Tongue (tissue), 3 donors: ENCODE measurements at places on chromosomes 1 and 21.

DNA sequence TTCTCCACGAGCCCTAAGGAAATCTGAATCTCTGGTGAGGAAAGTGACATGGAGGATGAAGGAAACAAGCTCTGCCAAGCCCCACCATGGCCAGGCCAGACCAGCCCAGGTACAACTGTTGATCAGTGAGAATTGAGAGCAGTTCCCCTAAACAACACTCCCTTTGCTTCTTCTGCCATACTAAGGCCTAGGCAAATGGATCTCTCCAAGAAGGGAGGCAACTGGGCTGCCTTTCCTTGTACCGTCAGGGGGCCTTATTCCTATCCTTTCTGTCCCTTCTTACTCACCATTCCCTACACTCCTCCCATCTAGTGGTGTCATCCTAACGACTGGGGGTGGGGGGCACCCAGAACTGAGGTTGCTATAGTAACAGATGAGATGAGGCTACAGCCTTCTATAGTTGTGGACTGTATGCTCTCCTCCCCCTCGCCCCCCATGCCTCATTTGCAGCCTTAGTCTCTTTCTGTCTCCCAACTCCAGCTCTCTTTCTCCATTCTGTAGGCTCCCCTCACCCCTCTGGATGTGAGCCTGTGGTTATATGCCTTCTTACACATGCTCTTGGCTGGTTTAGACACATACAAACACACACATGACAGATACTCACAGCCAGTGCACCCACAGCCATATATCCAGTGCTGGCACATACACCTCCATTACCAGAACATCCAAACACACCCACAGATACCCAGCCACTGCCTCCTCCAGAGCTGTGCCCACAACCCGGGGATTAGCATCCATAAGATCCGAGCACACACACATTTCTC is 3.6 kb downstream of the PEA15 start:
- no peak for DNase-seq

DNA sequence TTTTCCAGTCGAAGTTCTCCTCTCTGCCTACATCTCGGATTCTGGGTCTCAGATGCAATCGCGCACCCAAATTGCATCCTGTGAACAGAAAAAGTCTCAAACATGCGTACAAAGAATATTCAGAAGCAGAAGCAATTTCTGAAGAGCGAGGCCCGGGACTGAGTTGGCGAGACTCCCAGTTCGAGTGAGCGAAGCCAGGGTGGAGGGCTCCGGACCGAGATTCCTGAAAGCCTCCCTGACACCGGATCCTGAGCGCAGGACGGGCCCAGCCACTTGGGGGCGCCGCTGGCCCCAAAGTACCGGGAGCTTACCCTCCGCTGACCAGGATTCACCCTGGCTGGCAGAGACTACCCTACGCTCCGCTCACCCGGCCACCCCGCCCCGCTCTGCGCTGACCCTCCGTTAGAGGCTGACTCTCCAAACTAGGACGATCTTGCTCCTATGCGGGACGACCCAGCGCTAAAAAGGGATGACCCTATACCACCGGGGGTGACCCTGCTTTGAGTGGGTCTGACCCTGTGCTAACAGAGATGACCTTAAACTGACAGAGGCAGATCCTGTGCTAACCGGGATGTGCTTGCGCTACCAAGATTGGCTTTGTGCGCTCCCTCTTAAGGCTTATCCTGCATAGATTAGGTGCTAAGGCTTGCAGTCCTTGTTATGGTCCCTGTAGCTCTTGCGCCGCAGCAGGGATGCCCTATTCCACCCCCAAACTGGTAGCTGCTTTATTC is 12.1 kb downstream of the FOXD2 start:
- no peak for DNase-seq

GRCh38 chr21:44653656-44654575 is 543 bp downstream of the KRTAP12-4 start:
- no peak for DNase-seq

DNA sequence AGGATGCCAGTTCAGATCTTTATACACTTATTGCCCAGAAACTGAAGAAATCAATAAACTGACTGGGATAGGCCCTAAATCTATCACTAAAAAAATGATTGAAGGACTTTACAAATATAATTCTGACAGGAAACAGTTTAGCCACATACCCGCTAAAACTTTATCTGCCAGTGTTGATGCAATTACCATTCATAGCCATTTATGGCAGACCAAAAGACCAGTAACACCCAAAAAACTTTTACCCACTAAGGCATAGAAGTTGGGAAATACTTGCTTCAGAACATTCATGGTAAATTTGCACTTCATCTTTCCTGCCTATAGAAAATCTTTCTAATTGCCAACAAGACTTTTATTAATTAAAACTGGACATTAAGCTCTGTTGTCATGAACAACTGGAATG is 15.0 kb upstream of the GPR25 start:
- DNase-seq = no peak

DNA sequence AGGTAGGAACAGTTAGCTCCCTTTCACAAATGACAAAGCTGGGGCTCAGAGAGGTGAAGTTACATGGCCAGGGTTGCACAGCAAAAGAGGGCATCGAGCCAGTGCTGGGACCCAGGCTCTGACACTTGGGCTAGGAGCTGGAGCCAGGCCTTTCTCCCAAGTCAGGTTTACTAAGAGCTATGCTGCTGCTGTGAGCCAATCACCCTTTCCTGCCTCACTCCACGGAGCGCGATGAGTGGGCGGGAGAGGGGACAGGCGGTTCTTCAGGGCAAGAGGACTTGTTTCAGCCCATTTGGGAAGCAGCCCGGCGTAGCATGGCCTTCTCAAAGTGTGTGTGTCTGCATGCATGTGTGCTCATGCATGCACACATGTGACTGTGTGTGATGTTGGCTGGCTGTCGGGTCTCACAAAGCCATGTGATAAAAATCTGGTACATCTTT is 10.6 kb downstream of the ID3 start:
- DNase-seq = no peak

DNA sequence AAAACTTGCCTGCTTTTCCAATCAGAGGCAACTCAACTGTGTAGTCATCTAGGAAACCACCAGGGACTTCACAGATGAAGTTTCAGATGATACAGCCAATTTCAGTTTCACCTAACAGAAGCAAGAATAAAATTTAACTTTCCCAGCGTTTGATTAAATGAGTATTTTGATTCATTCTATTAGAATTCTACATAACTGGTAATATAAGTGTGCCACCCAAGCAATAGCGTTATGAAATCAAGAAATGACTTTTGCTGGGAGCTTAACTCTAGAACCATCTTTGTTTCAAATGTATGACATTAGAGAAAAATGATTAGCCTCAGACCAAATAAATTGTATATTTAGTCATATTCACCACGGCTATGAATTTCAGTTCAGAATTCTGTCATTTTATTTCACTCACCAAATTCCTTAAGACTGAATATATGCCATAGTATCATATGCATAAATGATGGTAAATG is 239.3 kb downstream of the NRIP1 start:
- DNase-seq = no peak

GRCh38 chr1:1262758-1263157 is 10.9 kb downstream of the UBE2J2 start:
- DNase-seq = no peak

- DNase-seq = no peak
Observed at GRCh38 chr1:167442854-167443565, 75.3 kb downstream of the CD247 start.

- DNase-seq = no peak
Observed at GRCh38 chr21:41098076-41098475, 69.9 kb upstream of the BACE2 start.

GRCh38 chr1:228782662-228783417 is 47.6 kb downstream of the RHOU start:
- DNase-seq = no peak

GRCh38 chr1:115051850-115052249 is 22.2 kb downstream of the TSHB start:
- no peak for DNase-seq

DNA sequence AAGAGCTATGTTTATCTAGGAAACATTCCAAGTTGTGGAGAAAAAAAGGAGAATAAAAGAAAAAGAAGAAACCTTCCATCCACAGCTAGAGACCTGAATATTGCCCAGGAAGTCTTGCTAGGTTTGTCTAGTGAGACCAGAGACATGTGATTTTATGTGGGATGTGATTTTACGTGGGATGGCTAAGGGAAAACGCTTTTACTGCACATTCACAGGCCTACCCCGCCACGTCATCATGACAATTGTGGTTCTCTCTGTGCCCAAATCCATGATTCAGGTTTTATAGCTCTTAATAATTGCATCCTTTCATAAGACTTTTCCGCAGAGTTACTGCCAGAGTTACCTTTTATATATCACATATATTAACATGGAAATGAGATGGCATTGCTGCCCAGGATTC is 86.4 kb upstream of the SSX2IP start:
- no peak for DNase-seq

DNA sequence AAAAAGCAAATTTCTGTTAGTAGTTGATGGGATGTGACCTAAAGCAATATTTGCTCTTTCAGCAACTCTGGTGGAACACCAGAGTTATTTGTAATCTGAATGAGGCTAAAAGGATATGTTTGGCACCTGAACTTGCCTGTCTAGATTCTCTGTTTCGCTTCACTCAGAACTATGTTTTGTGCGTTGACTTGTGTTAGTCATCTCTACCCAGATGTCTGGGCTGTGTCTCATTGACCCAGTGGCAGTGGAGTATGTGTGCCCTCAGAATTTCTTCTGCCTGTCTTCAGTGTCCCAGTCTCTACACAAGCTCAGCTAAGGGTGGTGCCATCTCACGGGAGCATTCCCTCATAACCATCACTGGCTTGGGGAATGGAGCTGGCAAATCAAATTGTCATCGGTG is 13.9 kb downstream of the KCNK1 start:
- DNase-seq = no peak

GRCh38 chr1:58816072-58816746 is 32.4 kb upstream of the JUN start:
- peak; percentile 94 for DNase-seq
